B cell (primary cell): ENCODE measurements at places on chromosomes 2 and 18. TPM values are rescaled to one million over a fixed set of nuclear protein-coding genes. Genes with fewer than 3 reads are reported as not detected.

The FN1 gene
- not detected in 2 replicates for polyA plus RNA-seq

The BBS5 gene
- polyA plus RNA-seq = 0.76 and 0.87 TPM in 2 replicates

The TTN gene
- 1.0 and 1.7 TPM in 2 replicates for polyA plus RNA-seq

The NFE2L2 gene
- polyA plus RNA-seq = 16.8 and 24.1 TPM in 2 replicates

The NCL gene
- 25.8 and 69.8 TPM in 2 replicates for polyA plus RNA-seq

GRCh38 chr2:128623776-128624761, 305.4 kb upstream of the HS6ST1 start:
- no peaks in the 10 kb centered on the region for H3K36me3 ChIP-seq
- no peak overlapping the region for H3K4me3 ChIP-seq
- H3K4me1 ChIP-seq = no peaks in the 10 kb centered on the region
- no peaks in the 10 kb centered on the region for H3K27me3 ChIP-seq
- DNase-seq = no peak

DNA sequence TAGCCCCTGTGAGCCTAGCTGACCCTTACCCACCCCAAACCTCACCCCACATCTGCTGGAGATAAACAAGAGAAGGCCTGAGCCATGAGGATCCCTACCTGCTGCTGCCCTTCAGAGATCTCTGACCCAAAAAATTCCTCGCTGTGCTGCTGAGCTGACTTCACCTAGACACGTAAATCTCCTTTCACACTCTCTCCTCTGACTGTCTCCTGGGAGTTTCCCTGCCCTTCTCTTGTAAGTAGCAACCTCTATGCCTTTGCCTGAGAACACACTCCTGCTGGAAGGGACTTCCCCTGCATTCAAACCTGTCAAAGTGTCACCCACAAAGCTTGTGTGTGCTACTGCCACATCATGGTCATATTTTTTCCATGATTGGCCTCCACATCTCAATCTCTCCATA, 134.2 kb upstream of the NOL4 start:
- no peak for DNase-seq
- no peaks in the 10 kb centered on the region for H3K27me3 ChIP-seq
- no peaks in the 10 kb centered on the region for H3K36me3 ChIP-seq
- no peak overlapping the region for H3K27ac ChIP-seq
- H3K4me1 ChIP-seq = no peaks in the 10 kb centered on the region

DNA sequence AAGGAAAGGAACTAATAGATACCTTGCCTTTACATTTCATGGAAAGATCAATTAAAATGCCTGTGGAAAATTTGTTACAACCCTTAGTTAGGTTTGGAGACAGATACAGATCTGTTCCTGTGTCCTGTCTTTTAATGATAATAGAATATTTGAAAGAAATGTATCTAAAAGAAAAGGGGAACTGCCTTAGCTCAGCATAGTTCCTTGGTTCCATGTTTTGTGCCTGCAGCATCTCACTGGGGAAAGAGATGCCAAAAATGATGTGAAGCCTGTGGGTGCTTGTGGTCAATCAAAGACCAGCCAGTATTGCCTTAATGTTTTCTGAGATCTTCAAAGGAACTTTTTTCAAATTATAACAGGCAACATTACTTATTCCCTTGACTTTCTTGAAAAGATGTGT, 147.6 kb downstream of the ADCYAP1 start:
- no peaks in the 10 kb centered on the region for H3K27me3 ChIP-seq
- H3K27ac ChIP-seq = no peak overlapping the region
- H3K4me3 ChIP-seq = no peak overlapping the region
- no peak for DNase-seq
- H3K36me3 ChIP-seq = no peaks in the 10 kb centered on the region

GRCh38 chr2:237588044-237588696, 2.4 kb downstream of the RAB17 start:
- H3K27me3 ChIP-seq = no peaks in the 10 kb centered on the region
- no peaks in the 10 kb centered on the region for H3K36me3 ChIP-seq
- no peak for DNase-seq
- no peak overlapping the region for H3K4me3 ChIP-seq
- no peak overlapping the region for H3K27ac ChIP-seq

DNA sequence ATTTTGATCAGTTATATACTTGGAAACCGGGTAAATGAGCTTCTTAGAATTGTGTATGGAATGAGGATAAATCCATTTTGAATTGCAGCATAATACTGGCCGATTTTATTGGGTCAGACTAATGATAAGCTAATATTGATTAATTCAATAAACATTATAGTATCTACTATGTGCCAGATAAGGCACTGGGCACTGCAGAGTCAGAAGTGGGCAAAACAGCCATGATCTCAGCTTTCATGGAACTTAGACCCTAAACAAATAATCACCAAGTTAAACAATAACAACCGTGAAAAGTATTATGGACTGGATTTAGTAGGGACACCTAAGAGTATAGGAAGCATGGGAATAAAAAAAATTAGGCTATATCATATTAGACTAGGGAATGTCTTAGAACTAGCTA, 297.0 kb upstream of the PKDCC start:
- DNase-seq = no peak
- no peaks in the 10 kb centered on the region for H3K27me3 ChIP-seq
- H3K4me1 ChIP-seq = no peaks in the 10 kb centered on the region
- no peak overlapping the region for H3K27ac ChIP-seq

GRCh38 chr2:124065636-124066035, 40.5 kb downstream of the CNTNAP5 start:
- no peak for DNase-seq
- peaks cover 3% of the 10 kb centered on the region for H3K27me3 ChIP-seq
- H3K27ac ChIP-seq = no peak overlapping the region
- H3K4me3 ChIP-seq = no peak overlapping the region

- no peak for DNase-seq
- no peak overlapping the region for H3K27ac ChIP-seq
- no peaks in the 10 kb centered on the region for H3K4me1 ChIP-seq
- H3K4me3 ChIP-seq = no peak overlapping the region
- H3K36me3 ChIP-seq = no peaks in the 10 kb centered on the region
Observed at GRCh38 chr18:66874812-66875474, 271.1 kb upstream of the CDH19 start.

DNA sequence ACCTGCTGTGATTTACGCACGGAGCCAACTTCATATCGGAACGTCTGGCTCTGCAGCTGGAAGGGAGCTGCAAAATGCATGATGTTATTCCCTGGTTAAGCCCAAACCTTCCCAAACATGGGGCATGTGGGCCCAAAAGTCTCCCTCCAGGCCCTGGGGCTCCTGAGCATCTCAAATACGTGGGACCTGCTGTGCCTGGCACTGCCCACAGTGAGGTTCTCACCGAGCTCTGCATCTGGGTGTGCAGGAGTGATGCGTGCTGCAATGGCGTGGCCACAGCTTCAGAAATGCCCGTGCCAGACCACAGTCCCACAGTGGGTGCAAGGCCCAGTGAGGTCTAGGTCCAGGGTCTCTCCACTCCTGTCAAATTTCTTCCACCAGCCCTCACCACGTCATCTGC, 503.3 kb downstream of the EIPR1 start:
- no peaks in the 10 kb centered on the region for H3K36me3 ChIP-seq
- H3K27ac ChIP-seq = no peak overlapping the region
- DNase-seq = no peak
- no peaks in the 10 kb centered on the region for H3K27me3 ChIP-seq

DNA sequence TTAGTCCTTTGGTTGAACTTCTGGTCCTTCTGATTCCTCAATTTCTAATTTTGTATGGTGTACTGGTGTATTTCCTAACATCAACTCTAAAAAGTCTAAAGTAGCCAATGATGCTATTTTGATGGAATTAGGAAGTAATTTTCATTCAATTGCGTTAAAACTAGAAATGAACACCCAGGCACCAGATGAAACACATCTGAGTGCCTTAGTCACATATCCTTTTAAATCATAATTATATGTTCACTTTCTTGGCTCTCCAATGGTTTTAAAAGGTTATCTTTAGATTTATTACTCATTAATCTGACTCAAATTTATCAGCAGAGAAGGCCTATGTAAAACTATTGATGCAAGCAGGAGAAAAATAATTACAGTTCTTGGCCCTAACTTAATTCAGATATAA, 119.7 kb downstream of the GAREM1 start:
- H3K4me1 ChIP-seq = no peaks in the 10 kb centered on the region
- H3K36me3 ChIP-seq = no peaks in the 10 kb centered on the region
- H3K27ac ChIP-seq = no peak overlapping the region
- H3K27me3 ChIP-seq = no peaks in the 10 kb centered on the region
- DNase-seq = no peak

DNA sequence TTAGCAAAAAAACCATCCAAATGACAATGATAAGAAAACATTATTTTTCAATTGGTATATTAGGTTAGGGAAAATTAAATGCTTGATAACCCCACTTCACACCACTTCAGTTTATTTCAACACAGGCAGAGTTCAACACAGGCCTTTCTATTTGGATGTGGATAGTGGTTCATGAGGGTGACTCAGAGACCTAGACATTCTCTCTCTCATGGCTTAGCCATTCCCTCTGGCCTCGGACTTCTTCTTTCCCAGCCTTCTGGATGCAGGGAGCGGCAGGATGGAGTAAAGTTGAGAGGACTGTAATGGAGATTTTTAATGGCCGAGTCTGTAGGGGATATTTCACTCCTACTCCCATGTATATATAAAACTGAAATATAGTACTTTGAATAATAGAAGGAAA, 109.7 kb downstream of the CTNNA2 start:
- H3K27ac ChIP-seq = no peak overlapping the region
- no peaks in the 10 kb centered on the region for H3K36me3 ChIP-seq
- H3K27me3 ChIP-seq = no peaks in the 10 kb centered on the region
- H3K4me1 ChIP-seq = no peaks in the 10 kb centered on the region
- no peak overlapping the region for H3K4me3 ChIP-seq

DNA sequence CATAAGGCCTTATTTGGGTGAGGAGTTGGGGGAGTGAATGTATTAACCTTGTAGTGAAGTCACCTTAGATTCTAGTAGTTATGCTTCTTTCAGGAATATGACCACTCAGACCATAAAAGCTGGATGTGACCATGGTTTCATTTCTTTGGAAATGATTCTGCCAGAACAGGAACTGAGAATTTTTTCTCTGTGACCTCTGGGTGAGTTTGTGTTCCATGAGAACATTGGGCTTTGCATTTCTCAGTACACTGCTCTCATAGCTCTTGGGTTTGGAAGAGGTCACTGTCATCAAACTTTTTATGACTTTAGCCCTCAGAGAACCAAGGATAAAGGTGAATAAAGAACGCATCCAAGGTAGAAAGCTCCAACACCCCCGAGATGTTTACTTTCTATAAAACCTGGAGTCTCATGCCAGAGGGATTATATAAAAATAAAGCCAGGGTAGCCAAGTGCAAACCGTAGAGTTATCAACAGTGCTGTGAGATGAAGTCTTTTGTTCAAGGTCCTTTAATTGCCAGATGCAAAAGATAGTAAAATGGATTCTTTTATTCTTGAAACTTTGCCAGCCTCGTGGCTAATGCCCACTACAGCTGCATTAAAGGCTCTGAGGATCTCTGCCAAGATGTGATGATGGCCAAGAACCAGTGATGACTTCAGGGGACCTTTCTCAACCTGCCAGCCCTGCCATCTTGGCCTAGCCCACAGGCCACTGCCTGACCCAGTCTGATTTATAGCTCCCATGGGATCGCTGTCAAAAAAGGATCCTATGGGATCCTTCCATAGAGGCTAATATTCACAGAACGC, 27.8 kb upstream of the MAT2A start:
- H3K4me1 ChIP-seq = no peaks in the 10 kb centered on the region
- no peak overlapping the region for H3K4me3 ChIP-seq
- H3K36me3 ChIP-seq = no peaks in the 10 kb centered on the region
- DNase-seq = no peak
- H3K27me3 ChIP-seq = no peaks in the 10 kb centered on the region

GRCh38 chr2:215621381-215621780, 185.5 kb upstream of the FN1 start:
- no peak overlapping the region for H3K27ac ChIP-seq
- no peaks in the 10 kb centered on the region for H3K36me3 ChIP-seq
- H3K27me3 ChIP-seq = no peaks in the 10 kb centered on the region
- DNase-seq = no peak

DNA sequence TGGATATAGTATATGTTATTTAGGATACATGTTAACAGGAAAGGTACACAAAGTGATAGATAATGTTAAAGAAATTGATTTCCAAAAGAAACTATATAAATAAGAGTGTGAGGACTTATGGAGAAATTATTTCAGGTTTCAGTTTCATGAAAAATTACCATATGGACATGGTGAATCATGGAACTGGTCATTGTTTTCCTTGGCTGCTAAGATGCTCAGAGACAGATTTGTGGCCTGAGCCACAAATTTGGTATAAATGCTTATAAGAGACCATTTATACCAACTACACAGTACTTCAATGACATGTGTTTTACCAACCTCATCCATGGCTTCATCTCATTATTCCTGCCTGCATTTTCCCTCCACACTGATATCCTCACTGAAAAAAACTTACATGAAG, 188.1 kb downstream of the FMNL2 start:
- H3K27ac ChIP-seq = no peak overlapping the region
- H3K4me1 ChIP-seq = no peaks in the 10 kb centered on the region
- no peak for DNase-seq
- H3K27me3 ChIP-seq = no peaks in the 10 kb centered on the region
- no peaks in the 10 kb centered on the region for H3K36me3 ChIP-seq
- H3K4me3 ChIP-seq = no peak overlapping the region

DNA sequence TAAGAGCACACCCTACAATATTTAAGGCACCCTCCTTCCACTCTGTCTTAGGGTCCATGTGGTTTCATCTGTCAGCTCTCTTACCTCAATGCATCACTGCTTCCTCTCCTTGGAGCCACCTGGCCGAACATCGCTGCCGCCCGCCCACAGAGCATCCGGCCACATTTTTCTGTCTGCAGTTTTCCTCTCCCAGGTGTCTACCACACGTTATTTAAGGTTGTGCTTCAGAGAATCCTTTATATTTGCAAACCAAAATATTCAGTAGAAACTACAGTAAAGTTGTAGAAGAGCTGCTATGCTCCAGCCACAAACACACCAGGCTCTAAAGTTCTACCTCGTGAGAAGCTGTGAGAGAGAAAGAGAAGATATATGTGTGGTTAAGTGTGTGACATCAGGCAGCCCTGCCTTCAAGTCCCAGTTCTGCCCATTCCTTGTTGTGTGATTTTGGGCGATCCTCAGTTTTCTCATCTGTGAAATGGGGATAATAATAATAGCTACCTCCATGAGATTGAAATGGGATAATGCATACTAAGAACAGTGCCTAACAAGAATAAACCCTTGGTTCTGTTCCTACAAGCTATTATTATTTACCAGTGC, 4.9 kb upstream of the STK17B start:
- peak overlapping the region; percentile 65 for H3K4me3 ChIP-seq
- H3K4me1 ChIP-seq = peaks cover 83% of the 10 kb centered on the region
- peaks cover 2% of the 10 kb centered on the region for H3K36me3 ChIP-seq
- no peaks in the 10 kb centered on the region for H3K27me3 ChIP-seq
- H3K27ac ChIP-seq = peak overlapping the region; percentile 73

DNA sequence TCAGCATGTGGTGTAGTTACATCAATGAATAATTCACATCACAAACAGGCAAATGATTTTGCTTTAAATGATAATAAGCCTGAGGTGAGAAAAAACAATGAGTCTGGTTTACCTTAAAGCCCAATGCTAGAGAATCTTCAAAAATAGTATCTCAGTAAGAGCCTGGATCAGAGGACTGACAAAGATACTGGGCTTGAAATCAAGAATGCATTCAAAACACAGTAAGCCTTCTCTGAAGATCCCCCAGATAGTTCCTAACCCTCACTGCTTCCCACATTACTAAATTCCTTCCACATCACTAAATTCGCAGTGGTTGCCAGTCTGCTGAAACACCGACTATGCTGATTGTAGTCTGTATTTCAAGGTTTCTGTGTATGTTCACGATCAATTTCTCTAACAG, 514.9 kb downstream of the SUCLG1 start:
- no peak overlapping the region for H3K4me3 ChIP-seq
- no peaks in the 10 kb centered on the region for H3K36me3 ChIP-seq
- no peak overlapping the region for H3K27ac ChIP-seq

GRCh38 chr2:3598912-3599854, 4.3 kb downstream of the COLEC11 start:
- H3K27ac ChIP-seq = no peak overlapping the region
- no peak for DNase-seq
- H3K27me3 ChIP-seq = no peaks in the 10 kb centered on the region
- no peaks in the 10 kb centered on the region for H3K4me1 ChIP-seq
- no peaks in the 10 kb centered on the region for H3K36me3 ChIP-seq
